ENCODE measurements at places on chromosomes 3 and 15.

- peak; percentile 87 for DNase-seq
These were observed at the start of gene CNTN3 for GRCh38 chr3:74614107-74614967. TSS of gene CNTN3 (minus strand) at chr3:74614659. CDS start at chr3:74521112, 93,547 bp downstream.

GRCh38 chr3:31911124-31911523 lies 69.9 kb downstream of the OSBPL10 start:
- DNase-seq = no peak

GRCh38 chr3:39329493-39329892 lies at the start of gene CCR8:
TSS of gene CCR8 (plus strand) at chr3:39329709. CDS start at chr3:39332332, 2,623 bp downstream.
- no peak for DNase-seq

GRCh38 chr3:37492977-37493471 lies 318.6 kb upstream of the LRRFIP2 start:
- peak; percentile 39 for DNase-seq

DNA sequence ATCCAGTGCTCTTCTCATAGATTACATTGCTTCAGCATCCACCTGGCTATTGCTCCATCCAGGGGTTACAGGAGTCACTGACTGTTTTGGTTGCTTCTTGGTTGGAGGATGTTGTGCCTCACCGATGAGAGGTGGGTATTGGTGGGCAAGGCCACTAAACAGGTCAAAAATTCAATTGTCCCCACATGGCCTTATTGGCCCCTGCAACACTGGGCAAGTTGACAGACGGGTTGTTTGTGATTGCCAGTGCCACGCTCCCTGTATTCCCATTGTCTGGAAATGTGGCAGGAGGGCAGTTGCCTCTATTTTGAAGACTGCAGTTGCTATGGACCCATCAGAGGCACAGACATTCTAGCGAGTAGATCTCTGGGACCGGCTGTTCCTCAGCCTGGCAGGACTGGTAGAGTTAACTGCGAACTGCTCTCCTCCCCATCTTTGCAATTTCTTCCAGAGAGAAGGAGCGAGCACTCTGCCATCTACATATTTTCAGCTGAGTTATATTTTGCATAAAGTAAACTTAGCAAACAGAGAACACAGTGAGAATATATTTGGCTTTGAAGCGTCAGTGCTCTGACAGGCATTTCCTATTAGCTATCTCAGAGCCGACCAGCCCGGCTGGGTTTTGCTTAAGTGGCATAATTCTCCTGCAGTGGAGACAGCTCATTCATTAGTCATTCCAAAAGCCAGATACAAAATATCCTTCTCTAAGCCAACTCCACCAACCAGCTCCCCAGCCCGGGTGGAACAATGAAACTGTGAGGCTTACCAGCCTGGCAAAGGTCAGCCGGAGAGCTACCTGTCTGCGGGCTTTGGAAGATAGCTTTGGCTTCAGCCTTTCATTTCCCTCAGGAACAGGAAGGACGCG lies 26.0 kb upstream of the MAGEF1 start:
- no peak for DNase-seq

DNA sequence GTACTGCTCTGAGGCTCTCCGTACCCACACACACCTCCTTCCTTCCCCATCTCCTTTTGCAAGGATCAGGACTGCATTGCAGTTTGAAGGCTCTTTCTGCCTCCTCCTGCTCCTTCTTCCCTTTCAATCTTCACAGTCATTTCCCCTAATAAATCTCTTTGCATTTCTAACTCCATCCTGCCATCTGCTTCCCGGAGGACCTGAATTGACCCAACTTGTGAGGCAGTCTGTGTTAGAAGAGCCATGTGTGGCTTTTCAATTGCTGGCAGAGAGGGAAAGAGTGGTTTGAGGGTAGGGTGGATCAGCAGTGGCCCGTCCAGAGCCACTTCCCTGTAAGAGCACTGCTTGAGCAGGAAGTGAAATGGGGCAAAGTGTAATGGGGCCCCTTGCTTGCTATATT lies 35.8 kb downstream of the ANAPC13 start:
- DNase-seq = no peak

GRCh38 chr15:43854801-43855200 lies 28.0 kb downstream of the WDR76 start:
- no peak for DNase-seq

DNA sequence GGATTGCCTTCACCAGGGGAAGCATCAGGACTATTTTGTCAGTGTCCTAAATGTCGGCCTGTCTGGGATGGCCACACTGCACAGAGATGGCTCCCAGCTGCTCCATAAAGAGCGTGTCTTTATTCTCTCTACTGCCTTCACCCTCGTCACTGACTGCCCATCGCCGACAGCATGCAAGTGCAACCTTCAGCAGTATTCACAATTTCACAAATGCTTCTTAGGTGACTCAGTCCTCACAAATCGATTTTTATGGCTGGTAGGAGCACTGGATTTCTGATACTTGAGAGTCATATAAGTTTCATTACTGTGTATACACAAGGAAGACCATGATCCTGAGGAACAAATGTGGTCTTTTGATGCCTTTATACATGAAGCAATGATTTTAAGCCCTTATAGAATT lies 1.1 kb upstream of the SSUH2 start:
- no peak for DNase-seq

- no peak for DNase-seq
These were observed 39.1 kb downstream of the HCN4 start for GRCh38 chr15:73329501-73330200.

DNA sequence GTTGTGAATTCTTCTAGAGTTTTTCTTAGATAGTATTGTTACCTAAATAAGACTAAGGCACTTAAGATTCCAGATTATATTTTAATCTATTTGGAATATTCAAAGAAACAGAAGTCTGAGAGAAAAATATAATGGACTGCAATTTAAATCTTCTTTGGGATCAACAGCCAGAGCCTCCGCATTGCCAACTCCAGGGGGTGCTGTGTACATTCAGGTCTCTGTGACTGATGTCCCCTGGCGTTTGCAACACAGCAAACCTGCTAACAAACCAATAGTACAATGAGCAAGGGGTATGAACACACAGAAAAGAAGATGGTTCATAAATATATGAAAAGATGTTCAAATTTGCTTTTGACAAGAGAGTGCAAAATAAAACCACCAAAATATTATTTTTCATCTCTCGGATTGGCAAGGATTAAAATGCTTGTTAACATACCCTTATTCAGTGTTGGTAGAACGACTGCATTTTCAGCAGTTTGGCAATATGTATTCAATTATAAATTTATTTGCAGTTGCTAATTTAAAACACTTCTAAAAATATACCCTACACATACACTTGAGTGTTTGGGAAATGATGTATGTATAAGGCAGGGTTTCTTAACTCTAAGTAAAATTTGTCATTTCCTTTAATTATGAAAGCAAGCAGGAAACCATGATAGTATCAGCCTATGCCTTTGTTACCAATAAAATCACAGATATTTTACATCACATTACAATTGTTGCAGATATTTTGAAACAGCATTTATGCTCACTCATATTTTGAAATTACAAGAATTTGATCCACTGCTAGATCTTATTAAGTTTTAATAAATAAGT lies 16.1 kb upstream of the TM4SF1 start:
- peak; percentile 71 for DNase-seq

DNA sequence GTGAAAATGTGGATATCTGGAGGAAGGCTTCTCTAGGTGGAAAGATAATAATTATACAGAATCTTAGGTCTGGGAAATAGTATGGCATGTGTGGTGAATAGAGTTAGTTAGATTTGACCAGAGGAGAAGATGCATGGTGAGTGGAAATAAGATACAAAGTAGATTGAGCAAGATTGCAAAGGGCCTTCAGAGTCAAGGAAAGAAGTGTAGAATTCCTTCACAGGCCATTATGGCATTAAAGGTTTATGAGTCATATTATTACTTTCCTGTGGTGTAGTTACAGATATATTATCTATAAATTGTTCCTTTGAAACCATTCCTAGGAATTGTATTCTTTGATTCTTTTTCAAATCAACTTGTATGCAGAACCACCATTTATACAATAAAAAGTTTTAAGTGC lies 660.3 kb downstream of the SI start:
- no peak for DNase-seq

DNA sequence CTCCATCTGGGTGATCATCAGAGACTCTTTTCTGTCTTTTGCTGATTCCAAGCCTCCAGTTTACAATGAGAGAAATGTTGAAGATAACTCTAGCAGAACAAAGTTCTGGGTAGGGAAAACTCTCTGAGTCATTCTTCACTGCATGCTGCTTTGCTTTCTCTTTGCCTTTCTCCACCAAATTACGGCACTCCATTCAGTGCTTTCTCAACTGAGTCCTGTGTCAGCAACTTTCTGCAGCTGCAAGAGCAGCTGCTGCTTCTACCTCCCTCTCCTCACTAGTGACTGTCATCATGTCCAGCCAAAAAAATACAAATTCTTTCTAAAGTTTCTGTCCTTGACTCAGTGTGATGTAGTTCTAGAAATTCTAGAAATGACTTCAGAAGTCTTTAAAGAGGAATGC lies 953.8 kb downstream of the IGSF11 start:
- DNase-seq = peak; percentile 27
